GM06990 (cell line): ENCODE measurements at places on chromosomes 11 and 22.
A peak's percentile ranks its signal among the peaks of the same experiment; 100 is the strongest.

DNA sequence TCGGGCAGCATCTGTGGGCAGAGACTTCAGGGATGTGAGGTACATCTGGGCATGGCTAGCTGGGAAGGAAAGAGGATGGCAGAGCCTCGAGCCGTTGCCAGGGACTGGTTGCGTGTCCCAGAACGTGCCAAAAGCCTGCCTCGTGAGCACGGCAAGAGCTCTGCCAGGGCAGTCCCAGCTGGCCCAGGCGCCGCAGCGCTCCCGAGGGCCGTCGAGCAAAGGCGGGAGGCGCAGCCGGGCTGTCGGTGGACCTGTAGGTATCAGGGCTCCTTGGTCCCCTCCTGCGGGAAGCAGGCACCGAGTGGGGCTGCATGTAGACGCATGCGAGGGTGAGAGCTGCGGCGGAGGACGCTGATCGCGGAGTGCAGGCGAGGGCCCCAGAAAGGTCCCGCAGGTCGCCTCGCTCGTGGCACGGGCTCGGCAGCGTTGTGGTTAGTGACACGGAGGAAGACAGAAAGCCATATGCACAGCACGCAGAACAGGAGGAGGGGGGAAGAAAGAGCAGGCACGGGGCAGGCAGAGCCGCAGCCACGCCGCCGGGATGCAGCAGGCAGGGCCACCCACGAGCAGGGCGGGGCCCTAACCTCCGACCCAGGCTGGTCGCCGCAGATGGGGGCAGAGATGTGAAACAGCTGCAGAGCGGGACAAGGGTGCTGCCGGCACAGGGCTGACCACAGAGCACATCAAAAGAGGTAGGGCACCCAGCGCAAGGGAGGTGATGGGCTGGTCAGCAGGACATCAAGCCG lies 18.0 kb downstream of the LSP1 start:
- DNase-seq, result no peak

DNA sequence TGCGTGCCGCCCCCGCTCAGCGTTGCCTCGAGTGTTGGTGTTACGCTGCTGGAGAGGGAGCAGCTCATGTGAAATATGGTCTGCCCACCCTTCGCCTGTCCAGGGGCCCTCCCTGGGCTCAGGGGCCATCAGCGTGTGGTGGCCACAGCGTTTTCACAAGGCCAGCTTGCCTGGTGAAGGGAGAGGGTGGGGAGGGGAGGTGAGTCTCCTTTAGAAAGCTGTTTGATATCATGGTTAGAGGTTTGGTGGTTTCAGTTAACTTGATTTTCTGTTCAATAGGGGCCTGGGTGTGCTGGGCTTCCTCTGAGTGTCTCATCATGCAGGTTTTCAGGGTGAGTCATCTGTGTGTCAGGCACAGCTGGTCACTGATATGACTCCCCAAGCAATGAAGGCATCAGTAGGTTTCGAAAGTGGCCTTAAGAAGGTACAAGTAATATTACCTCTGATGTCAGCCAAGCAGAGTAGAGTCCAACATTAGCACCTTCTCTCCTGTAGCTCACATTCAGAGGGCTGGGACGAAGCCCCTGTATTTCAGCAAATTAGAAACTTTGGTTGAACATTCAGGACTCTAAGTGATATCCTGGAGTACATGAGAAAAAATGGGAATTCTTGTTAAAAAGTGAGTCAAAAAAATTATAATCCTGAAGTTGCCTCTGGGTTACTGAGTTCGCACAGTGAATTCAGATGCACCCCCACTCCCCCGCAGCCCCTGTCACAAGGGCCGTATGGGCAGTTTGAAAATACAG lies 172.5 kb downstream of the TBC1D22A start:
- peak; percentile 31 for DNase-seq

DNA sequence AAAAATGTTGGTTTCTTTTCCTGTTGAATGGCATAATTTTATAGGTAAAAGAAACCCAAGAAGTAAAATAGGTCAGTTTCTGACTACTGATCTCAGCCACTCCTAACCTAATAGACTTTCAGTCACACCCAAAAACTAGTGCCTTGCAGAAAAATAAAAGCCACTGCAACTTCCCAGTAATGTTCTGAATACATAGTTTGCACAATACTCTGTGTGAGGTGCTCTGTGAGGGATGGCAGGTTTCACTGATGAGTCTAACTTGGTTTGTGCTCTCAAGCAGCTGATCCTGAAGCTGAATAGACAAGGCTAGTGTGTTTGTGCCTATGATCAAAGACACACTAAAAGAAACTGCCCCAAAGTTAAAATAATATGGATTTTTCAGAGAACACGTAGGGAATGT lies 758.3 kb downstream of the NELL1 start:
- no peak for DNase-seq

DNA sequence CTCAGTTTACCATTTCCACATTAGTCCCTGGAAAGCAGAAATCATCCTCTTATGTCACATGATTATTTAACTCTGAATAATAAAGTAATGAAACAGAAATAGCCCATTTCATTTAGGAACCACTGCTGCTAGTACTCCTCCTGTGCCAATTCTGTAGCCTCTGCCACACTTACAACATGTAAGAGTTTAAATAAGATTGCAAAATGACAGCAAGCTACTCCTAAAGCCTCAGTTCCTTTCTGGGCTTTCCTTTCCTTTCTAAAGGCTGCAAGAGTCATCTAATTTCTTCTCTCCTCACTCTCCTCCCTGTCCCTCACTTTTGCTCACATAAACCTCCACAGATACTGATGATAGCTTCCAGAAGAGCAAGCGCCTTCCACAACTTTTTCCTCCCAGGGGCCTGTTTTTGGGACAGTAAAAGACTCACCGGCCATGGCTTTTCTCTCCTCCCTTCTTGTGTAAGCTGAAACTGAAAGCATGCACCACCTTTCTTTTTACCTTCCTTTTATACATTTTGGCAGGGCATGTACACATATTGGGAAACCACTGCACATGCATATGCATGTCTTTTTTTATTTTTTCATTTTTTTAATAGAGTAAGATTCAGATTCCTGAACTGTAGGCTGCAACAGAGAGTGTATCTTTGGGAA lies 38.5 kb downstream of the CARD18 start:
- no peak for DNase-seq

- no peak for DNase-seq
Measured at GRCh38 chr11:123510579-123510905, 80.5 kb downstream of the GRAMD1B start.

DNA sequence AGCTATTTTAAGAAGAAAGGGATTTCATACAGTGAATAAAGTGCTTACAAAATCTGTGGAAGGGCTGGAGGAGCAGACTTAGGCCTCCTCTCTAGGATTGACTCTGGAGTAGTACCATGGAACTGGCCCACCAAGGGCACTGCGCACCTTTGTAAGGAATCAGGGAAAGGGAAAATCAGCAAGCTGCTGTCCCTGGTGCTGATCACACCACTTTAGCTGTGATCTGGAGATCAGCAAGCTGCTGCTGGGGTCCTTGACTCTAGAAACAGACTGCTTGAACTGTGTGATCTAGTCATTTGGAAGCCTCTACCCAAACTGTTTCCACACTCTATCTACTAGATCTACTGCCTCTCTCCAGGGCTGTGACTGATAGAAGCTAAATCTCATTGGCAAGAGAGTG lies 18.4 kb upstream of the TECTA start:
- no peak for DNase-seq

- DNase-seq, result no peak
Measured at GRCh38 chr22:38965614-38966379, 8.4 kb downstream of the APOBEC3A start.

DNA sequence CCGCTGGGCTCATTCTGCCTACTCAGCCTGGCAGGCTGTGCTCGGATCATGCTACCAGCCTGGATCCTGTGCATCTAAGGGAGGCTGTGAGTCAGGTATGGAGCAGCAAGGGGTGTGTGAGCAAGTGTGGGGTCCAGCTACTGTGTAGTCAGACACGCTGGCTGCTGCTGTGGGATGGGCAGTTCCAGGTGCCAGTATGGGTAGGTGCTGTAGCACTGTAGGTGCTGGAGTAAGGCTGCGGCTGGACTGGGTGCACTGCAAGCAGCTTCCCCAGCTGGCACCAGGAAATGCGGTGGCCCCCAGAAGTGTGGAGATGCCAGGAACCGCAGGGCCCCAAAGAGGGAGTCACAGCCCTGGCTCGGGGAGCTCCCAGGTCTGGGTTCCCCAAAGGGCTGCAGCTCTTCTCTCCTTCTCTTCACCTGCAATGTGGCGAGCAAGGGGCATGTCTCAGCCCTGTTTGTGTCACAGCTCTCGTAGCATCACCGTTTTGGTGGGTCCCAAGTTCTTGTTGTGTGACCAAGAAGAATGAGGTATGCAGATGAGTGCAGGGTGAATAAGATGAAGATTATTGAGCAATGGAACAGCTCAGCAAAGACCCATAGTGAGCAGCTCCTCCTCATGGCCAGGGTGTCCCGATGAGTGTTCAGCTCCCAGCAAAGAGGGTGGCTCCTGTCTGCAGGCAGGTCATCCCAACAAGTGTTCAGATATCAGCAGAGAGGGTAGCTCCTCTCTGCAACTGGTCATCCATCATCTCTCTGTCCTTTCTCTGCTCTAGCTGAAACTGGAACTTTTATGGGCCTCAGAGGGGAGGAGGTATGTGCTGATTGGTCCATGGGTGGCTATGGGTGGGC lies 462.9 kb downstream of the TBC1D22A start:
- no peak for DNase-seq

- DNase-seq, result no peak
Measured at GRCh38 chr22:17951315-17951714, 73.0 kb downstream of the MICAL3 start.

- no peak for DNase-seq
Measured at GRCh38 chr11:67356387-67356863, 3.1 kb upstream of the POLD4 start.

- no peak for DNase-seq
Measured at GRCh38 chr11:37916331-37916730, 1318.3 kb upstream of the RAG2 start.

DNA sequence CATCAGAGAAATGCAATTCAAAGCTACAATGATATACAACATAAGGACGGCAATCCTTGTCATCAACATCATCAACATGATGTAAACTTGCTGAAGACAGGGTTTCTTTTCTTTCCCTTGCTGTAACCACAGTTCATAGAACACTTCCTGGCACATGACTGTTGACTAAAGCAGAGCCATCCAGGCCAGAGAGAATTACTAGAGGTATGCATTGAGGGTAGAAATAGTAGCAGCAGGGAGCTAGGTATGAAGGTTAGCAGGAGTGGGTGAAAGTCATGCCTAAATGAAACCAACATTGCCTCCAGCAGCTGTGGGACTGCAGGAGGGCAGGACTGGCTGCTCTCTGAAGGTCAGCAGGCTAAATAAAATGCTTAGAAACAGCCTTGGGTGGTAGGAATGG lies 103.7 kb downstream of the LRRC32 start:
- no peak for DNase-seq
